ENCODE measurements at places on chromosomes 3 and 15.

DNA sequence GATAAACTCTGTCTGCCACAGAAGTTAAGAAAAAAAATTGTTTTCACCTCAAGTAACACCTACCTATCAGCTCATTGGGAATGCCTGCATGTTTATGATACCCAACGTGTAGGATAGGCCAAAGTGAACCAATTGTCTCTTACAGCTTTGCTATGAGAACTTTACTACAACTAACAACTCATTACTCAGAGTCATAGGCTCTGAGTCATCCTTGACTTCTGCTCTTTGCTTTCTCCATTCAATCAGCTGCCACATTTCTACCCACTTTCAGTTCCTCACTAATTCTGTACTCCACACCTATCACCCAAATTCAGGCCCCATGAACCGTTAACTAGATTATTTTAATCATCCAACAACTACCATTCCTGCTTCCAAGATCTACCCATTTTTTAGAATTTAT, 843.9 kb downstream of the TUSC7 start:
- DNase-seq = peak; percentile 19

GRCh38 chr3:30435861-30436331, 170.5 kb upstream of the TGFBR2 start:
- no peak for DNase-seq

DNA sequence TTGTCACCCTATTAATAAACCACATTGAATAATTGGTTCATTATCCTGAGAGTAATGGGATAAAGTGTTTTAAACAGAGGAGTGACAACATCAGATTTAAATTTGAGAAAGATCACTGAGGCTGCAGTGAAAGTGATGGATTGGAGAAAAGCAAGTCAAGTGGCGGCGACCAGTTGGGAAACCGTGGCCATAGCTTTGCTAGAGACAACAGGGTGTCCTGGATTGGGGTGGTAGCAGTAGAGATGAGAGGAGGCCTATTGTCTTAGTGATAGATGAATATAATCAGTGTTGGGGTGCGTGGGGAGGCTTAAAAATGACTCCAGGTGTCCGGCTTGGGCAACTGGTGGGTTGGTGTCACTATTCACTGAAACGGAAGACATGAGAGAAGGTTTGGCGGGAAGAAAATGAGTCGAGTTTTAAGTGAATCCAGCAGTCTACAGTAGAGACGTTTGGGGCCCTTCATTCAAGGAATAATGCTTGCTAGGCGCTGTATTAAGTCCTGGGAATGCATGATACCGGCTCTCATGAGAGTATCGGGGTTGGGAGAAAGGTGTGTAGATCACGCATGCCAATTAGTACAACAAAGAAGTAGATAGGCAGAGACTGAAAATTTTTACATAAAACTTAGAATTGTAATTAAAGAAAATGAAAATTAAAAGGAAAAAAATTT, 819 bp downstream of the NEK4 start:
- DNase-seq = no peak

DNA sequence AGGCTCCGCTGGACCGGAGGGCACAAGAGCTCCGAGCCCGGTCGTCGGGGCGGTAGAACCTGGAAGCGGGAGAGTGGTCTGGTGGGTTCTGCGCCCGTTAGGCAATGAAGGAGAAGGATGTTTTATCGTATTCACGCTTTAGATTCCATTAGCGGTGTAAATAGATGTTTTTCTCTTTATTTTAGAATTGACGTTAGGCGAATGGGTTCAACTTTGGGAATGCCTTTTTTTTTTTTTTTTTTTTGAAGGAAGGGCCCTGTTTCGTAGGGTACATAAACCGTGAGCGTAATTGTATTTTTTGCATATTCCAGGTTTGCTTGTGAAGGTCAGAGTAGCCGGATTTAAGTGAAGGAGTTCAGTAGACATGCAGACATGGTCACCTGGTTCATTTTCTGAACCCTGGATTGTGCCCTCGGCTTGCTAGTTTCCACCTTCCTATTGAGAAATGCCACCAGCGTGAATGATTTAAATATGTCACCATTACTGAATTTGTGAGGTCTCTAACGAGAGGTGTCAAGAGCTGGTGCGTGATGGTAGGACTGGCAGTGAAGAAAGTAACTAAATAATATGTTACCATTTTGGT, 808 bp downstream of the RBM6 start:
- DNase-seq = no peak

DNA sequence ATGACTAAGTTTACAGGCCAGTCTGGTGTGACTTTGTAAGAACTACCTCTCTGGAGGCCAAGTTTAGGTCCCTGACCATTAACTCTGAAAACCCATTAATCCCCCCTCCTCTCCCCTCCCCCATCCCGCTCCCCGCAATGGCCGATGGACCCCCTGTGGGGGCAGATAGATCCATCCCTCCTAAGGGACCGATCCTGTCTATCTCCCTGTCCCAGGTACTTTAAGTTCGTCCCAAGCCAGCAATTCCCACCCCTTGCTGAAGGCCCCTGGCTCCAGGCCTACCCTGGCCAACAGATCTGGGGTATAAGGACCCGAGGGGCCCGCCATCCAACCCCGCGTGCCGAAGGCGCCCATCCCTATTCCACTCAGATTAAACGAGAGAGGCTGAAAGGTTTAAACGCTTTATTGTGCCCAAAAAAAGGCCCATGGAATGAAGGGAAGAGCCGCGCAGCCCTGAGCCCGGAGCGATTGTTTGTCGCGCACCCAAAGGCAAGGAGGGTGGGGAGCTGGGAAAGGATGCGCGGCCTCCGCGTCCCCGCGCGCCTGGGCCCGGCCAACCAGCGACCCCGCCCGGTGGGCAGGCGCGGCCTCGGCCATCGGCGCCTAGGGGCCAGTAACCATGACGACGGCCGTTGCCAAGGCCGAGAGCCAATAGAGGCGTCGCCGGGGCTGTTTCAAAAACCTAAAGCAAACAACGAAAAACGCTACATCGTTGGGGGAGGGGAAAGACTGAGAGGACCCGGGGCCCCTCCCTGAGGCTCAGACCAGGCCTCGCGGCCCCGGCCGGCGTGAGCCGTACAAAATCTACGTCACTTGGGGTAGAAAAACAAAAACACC, 35.9 kb downstream of the HMCES start:
- peak; percentile 85 for DNase-seq

DNA sequence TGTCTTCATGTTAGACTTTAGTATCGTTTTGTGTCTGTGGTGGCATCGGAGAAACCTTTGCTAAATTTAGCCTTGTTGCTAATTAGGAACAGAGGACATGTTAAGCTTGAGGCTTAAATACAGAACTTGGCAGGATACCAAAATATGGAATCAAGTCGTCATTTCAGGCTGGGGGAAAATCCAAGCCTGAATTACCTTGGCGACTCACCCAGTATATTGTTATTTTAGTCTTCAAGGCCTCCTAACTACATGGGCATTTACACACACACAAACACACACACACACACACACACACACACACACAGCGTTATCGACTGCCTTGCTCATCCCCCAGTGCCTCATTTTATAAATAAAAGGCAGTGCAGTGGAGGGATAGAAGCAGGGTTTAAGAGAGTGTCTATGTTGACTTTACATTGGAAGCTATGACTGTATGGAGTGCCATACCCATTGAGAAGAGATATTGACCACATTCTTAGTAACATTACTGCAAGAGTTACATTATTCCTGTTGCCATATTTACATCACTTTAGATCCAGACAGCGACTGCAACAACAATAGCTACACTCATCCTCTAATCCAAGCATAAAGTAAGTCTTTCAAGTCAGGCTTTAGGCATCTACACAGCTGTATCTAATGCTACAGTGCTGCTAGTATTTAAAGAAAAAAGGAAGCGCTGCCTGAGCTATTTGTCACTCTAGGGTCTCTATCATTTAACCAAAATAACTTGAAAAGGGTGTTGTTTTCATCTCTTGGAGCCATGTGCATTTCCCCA, 210.8 kb upstream of the SEMA6D start:
- no peak for DNase-seq

- no peak for DNase-seq
Observed at GRCh38 chr3:185998136-185998535, 60.3 kb upstream of the TRA2B start.

DNA sequence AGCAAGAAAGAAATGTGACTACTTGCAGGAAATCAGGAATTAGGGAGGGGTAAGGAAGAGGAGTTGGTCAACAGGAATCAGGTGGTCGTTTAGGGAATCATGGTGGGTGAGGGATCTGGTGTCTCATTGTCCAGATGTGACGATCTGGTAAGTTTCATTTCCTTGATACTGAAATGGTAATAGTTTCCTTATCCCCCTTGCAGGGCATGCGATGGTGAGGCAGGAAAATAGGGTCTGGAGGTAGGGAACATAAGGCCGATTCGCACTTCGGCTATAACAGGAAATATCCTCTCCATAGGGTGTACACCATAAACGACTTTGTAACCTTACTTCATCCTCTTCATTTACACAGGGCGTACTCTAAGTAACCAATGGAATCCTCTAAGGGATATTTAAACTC, 574 bp upstream of the LRRC34 start:
- no peak for DNase-seq

GRCh38 chr3:130786306-130786705, 39.7 kb upstream of the PIK3R4 start:
- no peak for DNase-seq

DNA sequence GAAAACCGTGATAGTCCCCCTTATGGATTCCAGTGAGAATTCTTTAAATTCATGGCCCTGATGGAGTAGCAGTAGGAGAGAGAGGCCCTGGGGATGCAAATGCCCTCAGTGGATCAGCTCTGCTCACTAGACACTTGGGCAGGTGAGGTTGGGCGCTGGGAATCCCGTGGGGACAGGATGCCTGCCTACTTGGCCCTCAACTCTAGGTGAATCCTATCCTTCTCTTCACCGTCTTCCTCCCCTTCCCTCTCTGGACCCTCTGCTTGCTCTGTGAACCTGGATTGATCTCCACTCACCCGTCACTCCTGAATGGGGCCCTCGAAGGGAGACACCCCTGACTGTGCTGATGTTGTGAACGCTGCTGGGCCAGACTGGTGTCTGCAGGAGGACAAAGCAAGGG, 77.4 kb downstream of the SEC22A start:
- peak; percentile 9 for DNase-seq

Data from GM10248 (cell line).